ENCODE measurements at places on chromosomes 1 and 21.

DNA sequence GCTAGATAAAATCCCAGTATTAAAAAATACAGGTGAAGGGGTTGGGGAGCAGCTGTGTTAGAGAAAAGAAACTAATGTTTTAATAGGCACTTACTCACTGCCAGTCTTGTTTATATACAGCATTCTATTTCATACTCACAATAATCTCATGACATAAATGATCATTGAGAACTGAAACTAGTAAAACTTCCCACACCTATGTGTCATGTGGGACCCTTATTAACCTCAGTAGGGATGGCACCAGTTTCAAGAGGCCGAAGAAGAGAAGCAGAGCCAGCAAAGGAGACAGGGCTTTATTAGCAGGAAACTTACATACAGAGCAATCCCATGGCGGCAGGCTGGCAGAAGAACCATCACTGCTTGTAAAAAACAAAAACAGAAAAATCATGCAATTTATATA is 48.8 kb upstream of the KCNH1 start:
- DNase-seq = no peak

GRCh38 chr1:63322944-63323864 is 837 bp downstream of the FOXD3 start:
- peak; percentile 18 for DNase-seq

DNA sequence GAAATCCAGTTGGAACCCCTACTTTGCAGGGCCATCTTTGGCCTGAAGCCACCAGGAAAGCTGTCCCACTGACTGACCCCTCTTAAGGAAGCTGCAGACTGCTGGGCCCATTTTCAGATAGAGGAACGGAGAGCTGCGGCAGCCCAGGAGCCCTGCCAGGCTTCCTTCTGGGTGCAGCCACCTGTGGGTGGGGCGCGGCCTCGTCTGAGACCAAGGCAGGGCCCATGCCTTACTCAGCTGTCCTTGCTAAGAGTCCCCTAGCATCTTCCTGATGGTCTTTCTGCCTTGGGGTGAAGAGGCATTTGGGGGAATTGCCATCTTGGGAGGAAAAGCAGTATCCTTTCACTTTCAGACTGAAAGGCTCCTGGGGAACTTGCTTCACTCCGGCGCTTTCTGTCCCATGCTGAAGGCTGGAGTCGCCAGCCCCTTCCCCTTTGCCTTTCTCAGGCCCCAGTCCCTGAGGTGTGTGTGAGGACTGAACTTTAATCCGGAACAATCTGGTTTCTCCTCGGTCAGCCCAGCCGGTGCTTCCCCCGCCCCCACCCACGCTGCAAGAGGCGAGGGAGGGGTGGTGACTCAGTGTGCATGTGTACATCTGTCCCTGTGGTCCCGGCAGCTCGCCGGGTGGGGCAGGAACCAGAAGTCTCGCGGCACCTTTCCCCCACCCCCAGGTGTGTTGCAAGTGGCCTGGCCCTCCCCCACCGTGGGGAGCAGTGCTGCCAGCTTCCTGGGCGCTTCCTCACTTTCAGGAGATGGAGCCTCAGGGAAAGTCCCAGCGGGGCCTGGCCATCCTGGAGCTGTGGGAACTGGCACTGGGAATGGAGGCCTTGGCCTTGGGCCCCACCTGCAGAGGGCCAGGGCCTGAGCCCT is 5.1 kb downstream of the ZC3H12A start:
- DNase-seq = peak; percentile 62

DNA sequence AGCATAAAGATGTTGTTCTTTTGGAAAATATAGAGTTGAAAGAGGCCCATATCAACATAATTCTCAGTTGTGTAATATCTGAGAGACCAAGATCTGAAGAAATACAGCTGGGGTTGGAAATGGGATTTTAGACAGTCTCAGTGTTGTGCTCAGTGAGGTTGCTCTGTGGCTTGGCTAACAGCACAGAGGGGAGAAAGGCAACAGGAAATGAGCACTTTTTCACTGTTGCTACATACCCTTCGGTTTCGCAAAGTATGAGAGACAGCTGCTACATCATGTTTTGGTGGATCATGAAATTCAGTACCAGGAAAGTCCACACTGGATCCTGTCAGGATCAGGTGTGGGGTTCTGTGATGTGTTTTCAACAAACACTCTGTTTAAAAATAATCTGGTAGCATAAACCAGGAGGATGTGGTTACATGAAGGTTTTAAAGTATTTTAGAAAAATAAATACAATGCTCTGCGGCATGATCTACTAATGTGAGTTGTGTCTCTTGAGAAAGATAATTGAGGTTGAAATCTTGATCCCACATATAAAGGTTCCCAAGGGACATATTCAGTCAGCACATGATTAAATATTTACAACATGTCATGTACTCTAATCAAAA is 7.0 kb upstream of the GPR88 start:
- peak; percentile 71 for DNase-seq
